M059J (cell line): ENCODE measurements at places on chromosomes 4 and X.
A peak's percentile ranks its signal among the peaks of the same experiment; 100 is the strongest.

DNA sequence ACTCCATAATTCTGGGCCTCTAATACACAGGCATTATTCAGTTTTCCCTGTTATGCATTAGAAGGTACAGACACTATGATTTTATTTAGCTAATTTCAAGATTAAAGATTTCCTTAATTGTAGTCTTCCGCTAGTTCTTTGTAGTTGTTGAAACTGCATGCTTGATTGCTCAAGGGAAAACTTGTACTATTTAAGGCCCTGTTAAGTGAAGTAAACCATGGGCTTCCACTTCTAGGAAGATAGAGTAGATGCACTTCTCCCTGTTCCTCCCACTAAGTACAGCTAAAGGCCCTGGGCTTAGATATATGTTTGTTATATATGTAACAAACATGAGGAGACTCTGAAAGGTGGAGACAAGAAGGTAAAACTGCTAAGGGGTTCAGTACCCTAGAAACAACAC, 215.8 kb upstream of the LEF1 start:
- DNase-seq: no peak

- no peak for DNase-seq
These were observed 66.1 kb downstream of the NHSL2 start for GRCh38 chrX:71976753-71977152.

DNA sequence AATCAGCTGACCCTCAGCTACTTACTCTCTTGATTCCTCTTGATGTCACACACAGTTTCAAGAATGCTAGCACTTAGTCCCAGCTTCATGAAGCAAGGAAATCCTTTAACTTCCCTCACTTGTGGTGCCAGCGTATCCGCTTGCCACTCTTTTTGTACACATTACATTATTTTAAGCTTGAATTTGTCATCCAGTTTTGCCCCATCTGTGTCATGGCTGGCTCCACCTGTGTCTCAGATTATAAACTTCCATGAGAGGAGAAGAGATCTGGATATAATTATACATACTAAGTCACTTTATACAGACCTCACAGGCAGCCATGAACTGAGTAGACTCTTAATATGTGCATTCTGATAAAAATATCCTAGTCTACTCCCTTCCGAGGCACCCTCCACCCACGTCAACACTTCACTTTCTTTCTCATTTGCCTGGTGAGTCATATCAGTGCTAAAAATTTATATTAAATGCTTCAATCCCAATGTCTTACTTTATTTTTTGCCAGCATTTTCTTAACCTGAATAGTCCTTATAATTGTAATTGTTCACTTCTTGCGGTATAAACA, 35.1 kb downstream of the GABRA2 start:
- DNase-seq: no peak

DNA sequence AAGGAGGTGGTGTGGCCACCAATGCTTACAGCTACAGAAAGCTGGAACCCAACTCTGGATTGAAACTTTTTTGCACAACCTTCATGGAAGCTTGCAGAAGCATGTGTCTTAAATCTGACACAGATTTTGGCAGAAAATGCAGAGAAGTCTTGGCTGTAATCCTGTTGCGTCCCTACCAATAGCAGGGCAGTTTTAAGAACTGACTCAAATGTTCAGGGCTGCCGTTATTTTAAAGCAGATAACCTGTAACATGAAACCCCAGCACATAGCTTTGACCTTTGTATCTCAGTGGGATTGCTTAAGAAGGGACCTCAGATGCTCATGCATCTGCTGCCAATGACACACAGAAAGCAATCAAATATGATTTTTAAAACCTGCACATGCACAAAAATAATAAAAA, at the start of gene VEGFD:
VEGFD (minus strand) TSS at position 110 of the 400 bp plus-strand sequence. CDS start 467 bp downstream, outside the sequence.
- no peak for DNase-seq

- DNase-seq: no peak
These were observed 12.3 kb downstream of the LRP2BP start for GRCh38 chr4:185383451-185383850.

DNA sequence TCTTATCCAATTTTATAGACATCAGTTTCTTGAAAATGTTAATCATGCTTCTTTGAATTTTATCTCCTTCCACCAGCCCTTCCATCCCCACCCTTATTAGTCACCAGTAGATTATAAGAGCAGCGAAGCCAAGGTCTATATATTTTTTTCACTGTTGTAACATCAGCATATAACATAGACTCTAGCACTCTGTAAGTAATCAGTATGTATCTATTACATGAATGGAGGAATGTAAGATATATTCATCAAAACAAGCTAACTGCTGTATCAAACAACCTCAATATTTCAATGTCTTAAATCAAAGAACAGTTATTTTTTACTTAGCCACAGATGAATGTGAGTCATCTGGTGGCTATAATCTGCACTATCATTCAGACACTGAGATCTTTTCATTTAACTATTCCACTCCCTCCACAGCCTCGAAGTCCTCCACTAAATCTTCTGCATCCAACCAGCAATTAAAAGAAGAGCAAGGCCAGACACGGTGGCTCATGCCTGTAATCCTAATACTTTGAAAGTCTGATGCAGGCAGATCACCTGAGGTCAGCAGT, 178.9 kb downstream of the CENPC start:
- peak; percentile 22 for DNase-seq

GRCh38 chr4:9703391-9703790, 78.0 kb upstream of the DRD5 start:
- peak; percentile 32 for DNase-seq

GRCh38 chrX:7542587-7543380, 300.2 kb upstream of the VCX start:
- no peak for DNase-seq

GRCh38 chr4:124499261-124499660, 213.3 kb downstream of the ANKRD50 start:
- no peak for DNase-seq

GRCh38 chr4:116796022-116796421, 289.4 kb downstream of the TRAM1L1 start:
- no peak for DNase-seq

GRCh38 chr4:133145758-133146573, 3.1 kb upstream of the PCDH10 start:
- DNase-seq: no peak

- DNase-seq: no peak
These were observed 253.9 kb downstream of the GLUD2 start for GRCh38 chrX:121301356-121301755.

- peak; percentile 34 for DNase-seq
These were observed 1.7 kb upstream of the FGFRL1 start for GRCh38 chr4:1009542-1010394.

- DNase-seq: no peak
These were observed 66.1 kb downstream of the CDS1 start for GRCh38 chr4:84648863-84649647.

GRCh38 chr4:15675356-15675755, 6.3 kb upstream of the FAM200B start:
- no peak for DNase-seq

- DNase-seq: no peak
These were observed 1457.2 kb upstream of the PCDH7 start for GRCh38 chr4:29262986-29263385.

DNA sequence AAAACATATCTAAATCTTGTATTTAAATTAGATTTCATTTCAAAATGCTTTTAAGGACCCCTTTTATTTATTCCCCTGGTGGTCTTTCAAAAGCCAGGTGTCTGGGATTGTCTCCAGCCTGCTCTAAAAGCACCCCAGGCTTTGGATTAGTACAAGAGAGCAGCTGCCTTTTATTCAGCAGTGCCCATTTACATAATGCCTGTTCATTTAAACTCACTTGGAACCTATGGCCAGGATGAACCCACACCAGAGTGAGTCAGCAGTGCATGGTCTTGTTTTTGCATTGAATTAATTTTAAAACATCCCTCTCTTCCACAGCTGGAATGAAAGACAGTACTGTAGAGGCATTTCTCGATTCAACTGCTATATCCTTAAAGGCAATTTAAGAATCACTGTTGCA, 64.1 kb upstream of the TENM3 start:
- DNase-seq: peak; percentile 58

DNA sequence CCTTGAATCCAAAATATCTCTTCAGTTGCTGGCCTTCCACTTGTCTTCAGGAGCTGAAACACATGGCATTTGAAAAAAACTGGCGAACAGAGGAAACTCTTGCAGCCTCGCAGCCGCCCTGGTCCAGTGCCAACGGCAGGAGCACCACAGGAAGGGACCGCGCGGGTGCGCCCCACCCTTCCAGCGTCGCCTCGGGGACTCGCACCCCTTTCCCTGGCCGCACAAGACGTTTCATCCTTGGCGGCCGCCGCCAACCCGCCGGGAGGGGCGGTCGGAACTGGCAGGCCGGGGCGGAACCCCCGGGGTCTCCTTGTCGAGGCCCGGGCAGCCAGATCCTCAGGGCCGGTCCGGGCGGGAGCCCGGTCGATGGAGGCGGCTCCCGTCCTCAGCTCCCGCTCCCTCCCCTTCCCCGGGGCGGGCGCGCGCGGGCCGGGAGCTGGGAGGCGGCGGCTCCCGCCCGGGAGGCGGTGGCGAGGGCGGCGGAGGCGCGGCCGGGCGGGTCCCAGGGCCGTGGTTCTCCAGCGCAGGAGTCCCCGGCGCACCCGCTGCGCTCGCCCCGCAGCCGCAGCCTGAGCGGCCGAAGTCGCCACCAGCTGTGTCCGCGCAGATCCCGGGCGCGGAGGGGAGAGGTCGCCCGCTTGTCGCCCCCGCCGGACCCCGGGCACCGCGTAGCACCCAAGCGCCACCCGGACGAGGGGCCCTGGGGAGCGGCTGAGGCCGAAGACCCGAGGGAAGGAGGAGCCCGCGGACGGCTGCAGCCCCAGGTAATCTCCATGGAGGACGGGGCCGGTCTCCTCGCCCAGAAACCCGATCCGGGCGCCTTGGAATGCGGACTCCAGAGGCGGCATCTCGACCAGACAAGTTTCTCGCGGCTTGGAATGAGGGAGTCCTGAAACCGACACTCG, 886 bp upstream of the NDST3 start:
- peak; percentile 37 for DNase-seq

DNA sequence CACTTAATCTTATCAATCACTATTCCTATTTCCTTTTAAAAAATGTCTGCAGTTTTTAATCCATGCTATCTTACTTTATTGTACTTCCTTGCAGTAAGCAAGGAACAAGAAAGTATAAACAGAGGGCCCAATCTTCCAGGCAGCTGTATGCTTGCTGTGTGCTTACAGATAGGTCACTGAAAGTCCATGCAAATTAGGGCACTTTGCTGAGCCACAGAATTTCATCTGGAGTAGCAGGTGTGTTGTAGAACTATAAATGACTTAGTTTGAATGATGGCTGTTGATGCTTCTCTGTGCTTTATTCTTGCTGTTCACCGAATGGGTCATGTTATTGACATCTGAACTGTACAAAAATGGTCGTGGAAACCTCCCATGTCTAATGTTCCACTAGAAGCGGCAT, 154.6 kb downstream of the ATOH1 start:
- DNase-seq: no peak

DNA sequence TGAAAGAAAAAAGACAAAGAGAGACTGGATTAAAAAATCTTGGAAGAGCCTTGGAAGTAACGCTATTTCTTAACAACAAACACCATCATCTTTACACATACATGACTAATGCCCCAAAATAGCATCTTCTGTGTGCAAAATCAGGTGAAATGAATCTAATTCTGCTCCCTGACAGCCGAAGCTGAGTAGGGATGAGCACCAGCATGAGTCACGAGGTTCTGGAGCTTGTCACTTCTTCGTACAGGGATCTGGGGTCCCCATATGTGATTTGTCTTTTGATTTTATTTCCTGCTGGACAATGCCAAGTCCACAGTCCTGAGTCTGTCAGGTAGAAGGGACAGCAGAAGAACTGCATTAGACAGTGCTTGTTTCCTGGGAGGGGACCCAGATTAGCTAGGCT, 55.9 kb downstream of the OSTC start:
- no peak for DNase-seq

- peak; percentile 7 for DNase-seq
These were observed 43.3 kb downstream of the LUZP4 start for GRCh38 chrX:115332832-115333231.

DNA sequence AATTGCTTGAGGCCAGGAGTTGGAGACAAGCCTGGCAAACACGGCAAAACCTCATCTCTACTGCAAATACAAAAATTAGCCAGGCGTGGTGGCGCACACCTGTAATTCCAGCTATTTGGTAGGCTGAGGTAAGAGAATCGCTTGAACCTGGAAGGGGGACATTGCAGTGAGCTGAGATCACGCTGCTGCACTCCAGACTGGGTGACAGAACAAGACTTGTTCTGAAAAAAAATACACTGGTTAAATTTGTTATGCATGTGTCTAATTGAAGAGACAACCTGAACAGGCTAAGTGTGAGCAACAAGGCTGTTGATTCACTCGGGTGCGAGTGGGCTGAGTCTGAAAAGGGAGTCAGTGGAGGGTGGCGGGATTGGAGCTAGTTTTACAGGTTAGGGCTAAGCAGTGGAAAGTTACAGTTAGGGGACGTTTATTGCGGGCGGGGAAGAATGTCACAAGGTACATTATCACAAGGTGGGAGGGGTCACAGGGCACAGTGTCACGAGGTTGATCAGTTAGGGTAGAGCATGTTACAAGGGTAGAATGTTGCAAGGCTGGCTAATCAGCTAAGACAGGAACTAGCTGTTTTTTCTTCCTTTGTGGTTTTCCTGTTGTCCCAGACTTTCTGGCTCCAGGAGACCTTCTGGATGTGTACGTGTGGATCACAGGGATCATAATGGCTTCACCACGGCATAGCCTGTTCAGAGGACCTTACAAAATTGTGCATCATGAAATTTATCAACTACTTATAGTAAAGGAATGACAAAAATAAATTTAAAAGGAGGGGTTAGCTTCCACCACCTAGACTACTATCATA, 115.8 kb downstream of the NAA11 start:
- DNase-seq: peak; percentile 29

- DNase-seq: peak; percentile 45
These were observed 58.1 kb downstream of the FNIP2 start for GRCh38 chr4:158826882-158827281.

DNA sequence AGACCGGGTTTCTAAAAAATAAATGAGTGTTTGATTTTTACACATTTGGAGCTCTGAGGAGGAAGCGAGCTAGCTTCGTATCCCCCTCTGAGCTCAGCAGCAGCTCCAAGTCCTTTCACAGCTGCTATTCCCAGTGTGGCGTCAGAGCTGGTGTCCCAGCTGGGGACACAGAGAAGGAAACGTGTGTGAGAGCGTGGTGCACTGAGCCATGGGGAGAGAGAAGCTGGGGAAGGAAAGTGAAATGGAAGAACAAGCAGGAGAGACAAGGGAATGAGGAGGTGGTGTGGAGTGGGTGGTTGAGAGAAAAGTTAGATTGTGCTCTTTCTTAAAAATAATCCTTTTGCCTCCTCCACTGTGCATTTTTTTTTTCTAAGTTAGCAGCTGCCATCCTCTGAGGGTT, 79.5 kb upstream of the SLC4A4 start:
- DNase-seq: no peak

DNA sequence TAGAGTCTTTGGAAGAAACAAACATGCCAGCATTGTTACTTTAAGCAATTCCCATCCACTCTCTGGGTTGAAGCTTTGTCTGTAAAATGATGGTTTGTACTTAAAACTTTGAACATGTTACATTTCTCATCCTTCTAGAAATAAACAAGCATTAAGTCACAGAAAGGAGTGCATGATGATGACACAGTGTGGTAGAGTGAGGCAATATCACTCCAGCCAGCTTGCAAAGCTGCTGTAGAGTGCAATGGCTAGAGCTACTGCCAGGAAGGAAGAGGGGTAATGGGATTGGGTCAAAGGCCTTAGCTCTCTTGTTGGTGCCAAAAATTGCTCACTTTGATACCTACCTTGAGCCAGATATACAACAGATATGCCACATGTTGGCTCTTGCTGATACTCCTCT, 12.3 kb upstream of the ENOX2 start:
- DNase-seq: peak; percentile 13
